ENCODE measurements at places on chromosomes 5 and 9. TPM values are rescaled to one million over a fixed set of nuclear protein-coding genes. Genes with fewer than 3 reads are reported as not detected.

DNA sequence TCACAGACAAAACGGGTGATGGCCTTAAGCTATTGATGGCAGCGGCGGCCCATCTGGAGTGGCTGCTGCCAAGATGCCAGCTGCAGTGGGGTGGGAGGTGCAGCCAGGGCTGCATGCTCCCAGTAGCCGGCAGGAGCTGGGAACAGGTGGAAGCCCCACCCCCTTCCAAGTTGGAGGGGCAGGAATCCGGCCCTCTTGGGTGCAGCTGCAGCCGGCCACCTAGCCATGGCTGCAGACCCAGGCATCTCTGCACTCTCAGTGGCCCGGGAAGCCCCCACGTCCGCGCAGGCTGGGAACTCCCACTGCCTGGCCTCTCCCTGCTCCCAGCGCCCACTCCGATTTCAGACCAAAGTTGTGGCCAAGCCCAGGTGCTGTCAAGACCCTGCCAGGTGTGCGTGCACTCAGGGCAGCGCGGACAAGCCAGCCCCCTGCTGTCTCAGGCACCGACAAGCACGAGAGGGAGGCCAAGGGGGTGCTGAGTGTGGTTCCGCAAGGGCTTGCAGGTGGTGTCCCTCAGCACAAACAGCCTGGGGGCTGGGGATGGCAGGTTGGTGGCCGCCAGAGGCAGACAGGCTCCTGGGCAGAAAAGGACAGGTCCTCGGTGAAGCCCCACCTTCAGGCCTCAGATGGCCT is 115.1 kb upstream of the TSLP start:
- DNase-seq: no peak

The ZNF474 gene
- total RNA-seq: 0.24 TPM

DNA sequence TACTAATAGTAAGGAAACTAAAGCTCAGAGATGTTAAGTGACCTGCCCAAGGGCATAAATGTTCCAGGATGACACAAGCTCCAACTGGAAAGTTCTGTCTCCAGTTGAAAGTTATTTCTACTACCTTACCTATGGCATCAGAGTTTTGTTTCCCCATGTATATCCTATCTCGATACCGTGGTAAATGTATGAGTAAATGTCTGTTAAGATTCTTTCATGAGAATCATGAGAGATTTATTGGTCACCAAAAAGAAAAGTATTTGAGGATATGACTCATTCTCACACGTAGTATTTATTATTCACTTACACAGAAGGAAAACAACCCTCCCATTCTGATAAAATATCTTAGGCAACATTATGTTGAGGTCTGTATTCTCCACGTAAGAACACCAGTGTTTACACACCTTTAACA is 11.1 kb upstream of the SHOC1 start:
- DNase-seq: peak; percentile 58

The ANKRD34B gene
- not detected for total RNA-seq

- no peak for DNase-seq
Observed at GRCh38 chr9:78295731-78296130, 1.2 kb upstream of the PSAT1 start.

DNA sequence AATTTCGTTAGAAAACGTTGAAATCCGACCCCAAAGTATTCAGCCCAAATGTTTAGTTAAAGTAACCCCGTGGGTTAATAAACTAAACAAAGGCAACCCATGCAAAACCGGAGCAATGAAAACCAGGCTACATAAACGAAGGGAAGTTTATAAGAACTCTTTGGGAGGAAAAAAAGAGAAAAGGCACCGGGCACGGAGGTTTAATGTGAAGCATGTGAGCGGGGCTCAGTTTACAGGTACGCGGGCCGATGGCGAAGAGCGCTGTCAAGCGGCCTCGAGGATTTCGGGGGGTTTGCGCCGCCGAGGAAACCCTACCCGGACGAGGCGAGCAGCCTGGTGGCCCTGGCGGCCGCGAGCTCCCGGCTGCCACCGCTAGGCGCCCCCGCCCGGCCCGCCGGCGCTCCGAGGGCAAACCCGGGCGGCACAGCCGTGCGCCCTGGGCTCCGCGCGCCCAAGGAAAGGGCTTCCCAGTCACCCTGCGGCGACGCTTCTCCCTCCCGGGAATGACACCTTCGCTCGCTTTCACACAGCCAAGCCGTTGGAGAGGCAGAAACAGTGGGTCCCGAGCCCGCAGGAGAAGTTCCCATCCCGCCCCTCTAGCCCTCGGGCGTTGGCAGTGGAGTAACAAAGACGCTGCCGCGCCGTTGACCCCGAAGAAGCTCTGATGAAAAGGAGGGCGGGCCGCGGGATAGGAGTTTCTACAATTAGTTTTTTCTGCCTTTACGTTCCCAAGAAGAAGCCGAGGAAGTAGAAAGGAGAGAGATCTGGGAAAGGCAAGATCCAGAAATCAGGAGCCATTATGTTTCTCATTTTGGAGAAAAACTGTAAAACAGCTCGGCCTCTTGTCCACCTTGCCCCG is 126.0 kb downstream of the TMEM174 start:
- DNase-seq: peak; percentile 33

DNA sequence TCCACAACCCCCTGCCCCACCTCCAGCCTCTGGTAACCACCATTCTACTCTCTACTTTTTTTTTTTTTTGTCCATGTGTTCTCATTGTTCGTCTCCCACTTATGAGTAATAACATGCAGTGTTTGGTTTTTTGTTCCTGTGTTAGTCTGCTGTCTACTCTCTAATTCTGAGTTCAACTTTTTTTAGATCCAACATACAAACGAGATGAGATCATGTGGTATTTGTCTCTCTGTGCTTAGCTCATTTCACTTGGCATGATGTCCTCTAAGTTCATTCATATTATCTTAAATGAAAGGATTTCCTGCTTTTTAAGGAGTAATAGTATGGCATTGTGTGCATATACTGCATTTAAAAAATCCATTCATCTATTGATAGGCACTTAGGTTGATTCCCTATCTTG is 130.9 kb downstream of the NMUR2 start:
- DNase-seq: no peak

The FAM221B gene
- not detected for total RNA-seq

- no peak for DNase-seq
Observed at GRCh38 chr5:111615054-111615453, 102.7 kb upstream of the STARD4 start.

- no peak for DNase-seq
Observed at GRCh38 chr9:98046180-98046543, 10.4 kb upstream of the NANS start.

The SOHLH1 gene
- not detected for total RNA-seq

The RPL37 gene
- 122 TPM for total RNA-seq

DNA sequence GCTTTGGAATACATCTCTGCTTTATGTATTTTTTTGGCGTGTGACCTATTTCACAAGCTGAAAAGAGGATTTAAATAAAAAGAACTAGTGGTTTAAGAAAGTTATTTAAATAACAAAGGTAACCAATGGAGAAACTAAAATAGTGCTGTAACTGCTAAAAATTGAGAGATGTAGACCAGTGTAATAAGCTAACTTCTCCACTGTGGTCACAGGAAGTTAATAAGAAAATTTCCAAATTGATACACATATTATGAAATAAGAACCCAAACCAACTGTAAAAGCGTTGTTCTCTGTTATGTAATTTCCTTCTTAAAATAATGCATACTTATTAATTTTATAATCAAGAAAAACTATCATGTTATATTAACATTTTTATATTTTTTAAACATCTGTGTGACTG is 29.1 kb upstream of the ZFAND5 start:
- DNase-seq: no peak

The LHX3 gene
- not detected for total RNA-seq

- no peak for DNase-seq
Observed at GRCh38 chr9:83313781-83314180, 224.4 kb downstream of the FRMD3 start.
